ENCODE measurements at places on chromosomes 12 and 14. TPM values are rescaled to one million over a fixed set of nuclear protein-coding genes. Genes with fewer than 3 reads are reported as not detected.

The RD3L gene
- total RNA-seq: not detected

The KCTD10 gene
- total RNA-seq: 48.9 TPM

The PTHLH gene
- total RNA-seq: not detected

The SAMD4A gene
- total RNA-seq: 4.6 TPM

The KRT72 gene
- total RNA-seq: 0.12 TPM

The POLR3B gene
- total RNA-seq: 13.7 TPM

DNA sequence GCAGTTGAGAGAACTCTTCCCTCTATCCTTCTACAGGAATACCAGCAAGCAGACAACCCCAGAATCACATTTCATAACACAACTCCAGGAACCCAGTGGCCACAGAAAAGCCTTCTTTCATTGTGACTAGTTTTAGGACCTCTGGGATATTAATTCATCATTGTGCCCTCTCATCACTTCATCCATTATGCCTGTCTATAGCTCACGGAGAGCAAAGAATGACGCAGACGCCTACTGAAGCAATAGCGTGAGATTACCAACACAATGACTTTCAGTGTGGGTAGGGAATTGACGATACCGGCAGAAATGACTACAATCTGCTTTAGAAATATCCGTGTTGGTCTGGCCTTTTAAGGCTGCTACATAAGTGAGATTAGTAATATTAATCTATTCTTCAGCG lies 158.1 kb upstream of the FOXG1 start:
- DNase-seq: no peak

- DNase-seq: no peak
Observed at GRCh38 chr14:74963178-74963704, 7.8 kb upstream of the PGF start.

DNA sequence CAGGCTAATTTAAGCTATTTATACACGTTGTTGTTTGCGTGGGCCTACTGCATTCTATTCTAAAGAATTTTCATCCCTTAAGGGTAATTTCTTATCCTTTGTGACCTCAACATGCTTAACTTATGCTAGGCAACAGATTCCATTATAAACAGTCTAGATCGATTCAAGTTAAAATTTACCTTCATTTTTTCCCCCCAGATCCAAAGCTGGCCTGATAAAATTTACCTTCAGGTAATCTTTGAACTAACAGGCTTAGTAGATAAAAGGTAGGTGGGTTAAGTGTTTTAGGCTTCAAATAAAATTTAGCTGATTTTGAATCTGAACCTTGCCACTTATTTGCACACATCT lies 389 bp upstream of the CCNB1IP1 start:
- no peak for DNase-seq

GRCh38 chr12:132271755-132272092 lies 57.7 kb downstream of the GALNT9 start:
- no peak for DNase-seq

GRCh38 chr12:60185060-60185459 lies 589.2 kb downstream of the SLC16A7 start:
- no peak for DNase-seq

DNA sequence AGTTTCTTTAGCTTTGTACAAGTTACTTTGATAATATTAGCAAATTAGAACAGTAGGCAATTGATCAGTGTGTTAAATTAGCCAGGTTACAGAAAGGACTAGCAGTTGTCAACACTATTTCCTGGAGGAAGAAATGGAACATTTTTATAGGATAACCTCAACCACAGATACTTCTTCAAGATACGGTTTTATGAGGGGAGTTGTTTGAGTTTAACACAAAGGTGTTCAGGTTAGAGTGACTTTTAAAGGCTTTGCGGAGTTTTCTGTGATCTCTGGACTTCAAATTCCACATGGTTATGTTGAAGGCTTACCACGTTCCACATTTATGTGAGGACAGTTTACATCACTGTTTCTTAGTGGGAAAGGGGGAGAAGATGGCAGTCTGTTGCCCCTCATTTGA lies 19.3 kb downstream of the YARS2 start:
- DNase-seq: no peak

- no peak for DNase-seq
Observed at GRCh38 chr12:51924551-51925319, 17.4 kb downstream of the ACVRL1 start.
